ENCODE measurements at places on chromosomes 7 and 10.
A peak's percentile ranks its signal among the peaks of the same experiment; 100 is the strongest.

GRCh38 chr10:116849248-116850057 is at the start of gene ENO4:
Gene ENO4 (plus strand): TSS chr10:116849499. CDS start chr10:116849567, 68 bp downstream.
- peak; percentile 31 for DNase-seq

DNA sequence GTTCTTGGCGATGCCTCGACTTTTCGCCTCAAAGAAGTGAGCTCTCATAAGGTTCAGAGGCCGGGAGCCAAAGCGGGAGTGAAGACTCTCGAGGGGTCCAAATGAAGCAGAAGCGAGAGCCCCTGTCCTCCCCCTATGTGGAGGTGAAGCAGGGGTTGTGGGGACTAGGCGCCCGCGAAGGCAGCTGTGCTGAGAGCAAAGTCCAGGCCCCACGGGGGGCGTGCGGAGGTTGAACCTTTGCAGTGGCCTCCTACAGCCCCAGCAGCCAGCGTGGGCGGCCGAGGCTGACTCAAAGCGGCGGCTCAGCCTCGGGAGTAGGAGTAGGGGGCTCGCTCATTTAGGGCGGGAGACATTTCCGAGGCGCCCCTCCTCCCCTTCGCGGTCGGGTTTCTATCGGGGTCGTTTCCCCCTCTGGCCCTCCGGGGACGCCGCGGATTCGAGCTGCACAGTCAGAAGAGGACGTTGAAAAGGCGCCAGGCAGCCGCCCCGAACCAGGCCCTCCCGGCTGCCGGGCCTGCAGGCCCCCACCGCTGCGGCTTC is 553 bp upstream of the ADD3 start:
- no peak for DNase-seq

DNA sequence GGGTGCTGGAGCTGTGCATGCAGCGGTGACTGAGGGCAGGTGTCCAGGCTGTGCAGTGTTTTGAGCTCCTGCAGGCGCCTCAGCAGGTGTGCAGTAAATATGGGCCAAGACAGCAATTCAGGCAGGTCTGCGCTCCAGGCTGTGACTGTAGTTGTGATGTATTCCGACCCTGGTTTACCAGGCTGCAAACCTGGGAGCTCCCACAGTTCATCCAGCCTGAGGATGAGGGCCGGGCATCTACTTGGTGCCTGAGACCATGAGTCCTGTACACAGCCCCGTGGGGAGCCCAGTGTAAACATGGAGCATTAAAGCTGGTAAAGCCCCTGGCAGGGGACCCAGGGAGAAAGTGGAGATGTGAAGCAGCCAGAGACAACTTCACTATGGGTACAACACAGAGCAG is 82.8 kb downstream of the VOPP1 start:
- no peak for DNase-seq

GRCh38 chr10:102231357-102232318 is 5.5 kb downstream of the ELOVL3 start:
- no peak for DNase-seq

DNA sequence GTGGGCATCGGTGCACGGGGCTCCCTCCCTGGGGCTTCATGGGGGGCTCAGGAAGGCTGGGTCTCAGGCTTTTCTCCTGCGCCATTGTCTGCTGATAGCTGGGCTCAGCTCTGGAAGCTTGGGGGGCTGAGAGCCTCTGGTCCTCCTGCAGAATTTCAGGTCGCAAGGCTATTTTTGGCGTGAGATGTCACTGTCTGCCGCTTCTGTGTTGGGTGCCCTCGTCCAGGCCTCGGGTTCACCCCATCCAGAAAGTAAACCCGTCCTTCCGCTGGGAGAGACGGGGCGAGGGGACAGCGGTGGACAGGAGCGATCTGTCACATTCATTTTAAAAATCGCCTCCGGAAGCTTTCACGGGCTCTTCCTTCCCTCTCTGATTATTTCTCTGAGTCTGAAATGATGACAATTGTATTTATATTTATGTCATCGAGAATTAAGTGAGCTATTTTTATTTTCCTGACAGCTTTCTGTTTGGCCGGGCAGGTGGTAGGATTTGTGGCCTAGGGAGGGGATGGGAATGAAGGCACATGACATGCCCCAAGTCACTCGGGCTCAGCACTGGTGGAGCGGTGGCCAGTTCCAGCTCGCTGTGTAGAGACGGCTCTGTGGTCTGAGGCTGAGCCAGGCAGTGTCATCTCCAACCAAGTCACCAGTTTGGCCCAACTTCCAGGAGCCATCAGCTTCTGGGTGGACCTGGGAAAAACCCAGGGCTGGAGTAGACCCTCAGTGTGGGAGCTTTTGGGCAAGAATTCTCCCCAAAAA is 40.7 kb upstream of the AP5Z1 start:
- DNase-seq: no peak

- no peak for DNase-seq
These were observed 21.4 kb upstream of the AOC1 start for GRCh38 chr7:150830937-150831336.

DNA sequence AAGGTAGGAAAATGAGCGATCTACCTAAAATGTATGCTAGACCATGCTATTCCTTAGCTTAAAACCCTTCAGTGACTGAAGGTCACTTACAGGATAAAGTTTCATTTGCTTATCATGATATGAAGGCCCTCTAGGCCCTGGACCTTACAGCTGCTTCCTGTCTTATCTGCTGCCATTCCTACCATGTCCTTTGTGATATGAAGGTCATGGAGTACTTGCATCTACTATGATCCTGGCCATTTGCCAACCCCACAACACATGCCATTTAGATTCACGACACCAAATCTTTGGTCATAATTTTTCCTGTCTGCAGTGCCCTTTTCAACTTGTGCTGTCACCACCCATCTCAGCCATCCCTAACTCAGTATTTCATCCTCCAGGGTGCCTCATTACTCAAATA is 181.8 kb upstream of the MDFIC start:
- DNase-seq: no peak

- no peak for DNase-seq
These were observed 78.5 kb downstream of the SHH start for GRCh38 chr7:155733582-155734444.

- DNase-seq: no peak
These were observed 28.9 kb upstream of the PRKAG2 start for GRCh38 chr7:151905766-151906165.

GRCh38 chr7:19117870-19118608 is 603 bp upstream of the TWIST1 start:
- no peak for DNase-seq

- DNase-seq: no peak
These were observed 51.7 kb upstream of the ATP6V0A4 start for GRCh38 chr7:138849701-138850100.

DNA sequence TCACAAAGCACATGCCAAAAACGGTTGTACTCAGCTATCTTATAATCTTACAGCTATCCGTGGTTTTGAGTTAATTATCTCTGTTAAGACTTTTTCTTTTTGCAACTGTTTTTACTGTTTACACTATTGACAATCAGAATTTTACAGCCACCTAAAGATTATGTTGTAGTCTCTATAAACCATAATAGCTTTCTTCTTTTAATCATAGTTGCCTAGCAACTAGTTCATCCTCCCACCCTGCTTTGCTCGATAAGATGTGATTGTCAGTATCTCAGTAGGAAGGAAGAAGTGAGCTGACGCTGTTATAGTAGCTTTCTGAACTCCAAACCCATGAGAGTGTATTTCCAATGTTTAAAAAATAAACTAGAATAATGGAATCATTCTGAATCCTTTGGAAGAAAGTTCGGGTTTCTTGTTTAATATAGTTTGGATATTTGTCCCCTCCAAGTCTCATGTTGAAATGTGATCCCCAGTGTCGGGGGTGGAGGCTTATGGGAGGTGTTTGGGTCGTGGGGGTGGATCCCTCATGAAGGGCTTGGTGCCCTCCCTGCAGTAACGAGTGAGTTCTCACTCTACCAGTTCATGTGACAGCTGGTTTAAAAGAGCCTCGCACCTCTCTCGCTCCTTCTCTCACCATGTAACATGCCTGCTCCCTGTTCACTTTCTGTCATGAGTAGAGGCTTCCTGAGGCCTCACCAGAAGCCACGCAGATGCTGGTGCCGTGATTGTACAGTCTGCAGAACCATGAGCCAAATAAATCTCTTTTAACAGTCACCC is 68.1 kb downstream of the SVOPL start:
- no peak for DNase-seq

GRCh38 chr7:107133396-107133795 is 35.4 kb upstream of the HBP1 start:
- DNase-seq: no peak

- no peak for DNase-seq
These were observed 45.8 kb upstream of the RHEB start for GRCh38 chr7:151565541-151565940.

- no peak for DNase-seq
These were observed 15.2 kb downstream of the ANLN start for GRCh38 chr7:36404639-36405408.

DNA sequence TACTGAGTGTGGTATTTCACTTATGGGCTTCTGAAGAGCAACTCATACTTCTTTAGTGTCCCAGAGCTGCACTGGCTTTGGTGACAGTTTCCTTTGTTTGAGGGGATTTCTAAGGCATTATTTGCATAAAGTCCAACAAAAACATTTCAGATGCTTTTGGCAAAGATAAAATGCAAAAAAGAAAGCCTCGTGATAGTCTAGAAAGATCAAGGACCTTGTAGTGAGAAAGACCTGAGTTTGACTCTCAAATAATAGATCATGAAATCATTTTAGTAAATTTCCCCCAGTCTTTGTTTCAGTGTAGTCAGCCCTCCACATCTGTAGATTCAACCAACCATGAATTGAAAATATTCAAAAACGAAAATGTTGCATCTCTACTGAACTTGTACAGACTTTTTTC is 107.4 kb downstream of the EEPD1 start:
- no peak for DNase-seq

DNA sequence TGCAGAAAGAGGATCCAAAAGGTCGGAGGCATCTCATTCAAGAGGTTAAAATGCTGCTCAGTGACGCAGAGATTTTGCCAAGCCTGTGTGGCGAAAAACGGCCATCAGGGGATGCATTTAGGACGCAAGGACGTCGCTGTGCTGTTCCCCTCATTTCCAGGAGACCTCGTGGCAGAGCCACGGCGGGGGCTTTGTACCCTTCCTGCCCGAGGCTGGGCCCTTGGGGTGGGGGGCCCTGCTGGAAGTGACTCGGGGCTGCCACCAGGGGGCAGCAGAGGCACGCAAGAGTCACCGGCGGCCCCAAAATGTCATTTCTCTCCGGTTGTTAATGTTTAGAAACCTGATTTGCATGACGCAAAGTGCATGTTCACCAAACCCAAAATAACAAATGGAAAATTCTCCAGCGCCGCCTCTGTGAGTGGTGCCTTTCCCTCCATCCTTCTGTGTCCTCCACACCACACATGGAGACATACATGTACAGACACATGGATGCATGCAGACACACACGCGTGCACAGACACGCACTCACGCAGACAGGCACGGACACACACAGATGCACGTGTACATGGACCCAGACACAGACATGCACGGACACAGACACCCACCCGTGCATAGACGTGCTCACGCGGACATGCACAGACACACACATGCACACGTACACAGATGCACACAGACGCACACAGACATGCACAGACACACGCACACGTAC is 51.0 kb upstream of the NKX6-2 start:
- peak; percentile 34 for DNase-seq

DNA sequence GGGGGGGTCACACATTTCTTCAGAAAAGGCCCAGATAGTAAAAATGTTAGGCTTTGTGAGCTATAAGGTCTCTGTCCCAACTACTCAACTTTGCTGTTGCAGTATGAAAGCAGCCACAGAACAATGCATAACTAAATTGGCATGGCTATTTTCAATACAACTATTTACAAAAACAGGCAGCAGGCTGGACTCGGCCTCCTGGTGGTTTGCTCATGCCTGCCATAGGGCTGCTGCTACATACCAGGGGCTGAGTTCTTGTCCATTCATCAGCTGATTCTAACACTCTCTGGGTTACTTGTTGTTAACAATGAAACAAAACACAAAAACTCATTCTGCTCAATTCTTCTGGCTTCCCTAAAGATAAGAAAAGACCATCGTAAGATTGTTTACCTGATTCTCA is 109.4 kb upstream of the ADAM12 start:
- DNase-seq: no peak

DNA sequence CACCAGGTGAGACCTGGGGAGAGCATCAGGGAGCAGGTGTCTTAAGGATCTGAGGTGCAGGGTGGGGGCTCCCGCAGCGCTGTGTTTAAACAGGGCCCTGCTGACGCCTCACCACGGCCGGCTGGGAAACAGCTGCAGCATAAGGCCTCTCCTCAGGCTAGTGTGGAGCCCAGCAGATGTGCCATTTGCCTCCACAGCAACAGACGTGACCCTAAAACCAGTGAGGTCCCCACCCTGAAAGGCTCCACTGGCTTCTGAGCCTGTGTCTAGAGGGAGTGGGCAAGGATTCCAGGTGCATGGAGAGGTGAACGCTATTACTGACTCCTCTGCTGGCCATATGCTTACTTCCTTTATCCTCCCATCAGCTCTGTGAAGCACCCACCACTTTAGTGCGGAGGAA is 47.8 kb downstream of the SYPL1 start:
- no peak for DNase-seq

- no peak for DNase-seq
These were observed 34.2 kb downstream of the SEMA3C start for GRCh38 chr7:80884511-80885195.

DNA sequence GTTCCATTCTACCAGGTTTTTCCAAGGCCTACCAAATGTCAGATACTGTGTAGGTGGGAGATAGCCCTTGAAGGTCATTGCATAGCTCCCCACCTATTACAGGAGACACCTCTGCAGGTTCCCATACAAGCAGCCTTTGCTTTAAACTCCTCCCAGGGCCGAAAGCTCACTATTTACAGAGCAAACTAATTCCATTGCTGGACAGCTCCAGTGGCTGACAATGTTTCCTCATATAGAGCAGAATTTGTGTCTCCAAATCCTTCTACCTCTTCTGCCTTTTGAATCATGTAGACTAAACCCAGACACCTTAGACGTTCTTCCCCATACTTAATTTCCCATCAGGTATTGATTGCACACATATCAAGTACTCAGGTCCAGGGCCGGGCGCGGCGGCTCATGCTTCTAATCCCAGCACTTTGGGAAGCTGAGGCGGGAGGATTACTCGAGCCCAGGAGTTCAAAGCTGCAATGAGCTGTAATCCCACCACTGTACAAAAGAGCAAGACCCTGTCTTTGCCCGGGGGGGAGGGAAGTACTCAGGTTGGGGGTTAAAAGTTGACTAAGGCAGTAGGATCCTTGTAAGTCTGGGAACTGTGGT is 2.1 kb downstream of the CNNM1 start:
- no peak for DNase-seq

DNA sequence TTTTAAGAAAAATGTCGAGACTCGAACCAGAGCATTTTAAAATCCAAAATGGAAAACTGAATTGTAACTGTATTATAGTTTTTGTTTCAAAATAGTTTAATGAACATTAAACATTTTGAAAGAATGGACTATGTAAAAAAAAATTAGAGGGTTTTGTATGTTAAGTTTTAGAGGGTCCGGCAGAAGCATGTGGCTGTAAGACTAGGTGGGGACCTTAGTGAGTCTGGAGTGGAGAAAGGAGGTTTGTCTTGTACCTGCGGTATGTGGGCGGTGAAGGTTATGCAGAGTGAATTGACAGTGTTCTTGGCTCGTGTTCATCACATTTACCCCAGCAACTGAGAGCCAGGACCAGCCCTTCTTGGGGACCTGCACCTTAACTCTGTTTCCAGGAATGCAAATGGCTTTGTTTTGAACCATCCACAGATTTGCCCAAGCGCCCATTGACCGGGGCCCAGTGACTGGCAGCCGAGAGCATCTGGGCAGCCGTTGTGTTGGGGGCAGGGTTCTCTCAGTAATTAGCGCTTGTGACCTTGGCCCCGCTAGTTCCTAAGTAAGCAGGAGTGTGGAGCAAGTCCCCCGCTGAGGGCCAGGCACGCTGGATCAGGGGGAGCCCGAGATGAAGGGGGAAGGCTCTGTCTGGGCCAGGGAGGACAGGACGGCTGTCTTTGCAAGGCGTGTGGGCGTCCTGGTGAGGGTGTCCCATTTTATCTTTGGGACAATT is 1.4 kb upstream of the KLF6 start:
- peak; percentile 47 for DNase-seq
